Mesenchymal stem cell (in vitro differentiated cells and primary cell): ENCODE measurements at places on chromosomes 3 and 15.

DNA sequence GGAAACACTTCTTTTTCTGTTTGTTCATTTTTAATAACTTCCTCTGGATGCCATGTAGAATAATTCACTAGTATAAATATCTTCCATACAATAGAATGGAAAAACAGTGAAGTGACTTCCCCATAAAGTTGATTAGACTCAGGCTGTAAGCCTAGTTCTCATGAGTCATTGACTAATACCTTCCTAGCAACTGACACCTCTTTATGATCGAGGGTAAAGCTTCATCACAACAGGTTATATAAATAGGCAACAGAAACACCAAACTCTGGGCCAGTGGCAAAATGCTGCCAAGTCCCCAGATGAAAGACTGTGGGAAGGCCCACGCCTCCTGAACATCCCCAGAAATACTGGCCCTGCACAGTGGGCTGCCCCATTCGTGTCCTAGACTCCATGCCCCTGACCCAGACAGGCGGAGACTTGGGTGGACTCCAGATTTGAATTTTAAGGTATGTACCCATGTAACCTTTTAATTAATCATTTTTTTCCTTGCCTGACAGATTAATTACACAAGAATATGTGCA, 71.3 kb upstream of the TBC1D23 start:
- no peak for DNase-seq

DNA sequence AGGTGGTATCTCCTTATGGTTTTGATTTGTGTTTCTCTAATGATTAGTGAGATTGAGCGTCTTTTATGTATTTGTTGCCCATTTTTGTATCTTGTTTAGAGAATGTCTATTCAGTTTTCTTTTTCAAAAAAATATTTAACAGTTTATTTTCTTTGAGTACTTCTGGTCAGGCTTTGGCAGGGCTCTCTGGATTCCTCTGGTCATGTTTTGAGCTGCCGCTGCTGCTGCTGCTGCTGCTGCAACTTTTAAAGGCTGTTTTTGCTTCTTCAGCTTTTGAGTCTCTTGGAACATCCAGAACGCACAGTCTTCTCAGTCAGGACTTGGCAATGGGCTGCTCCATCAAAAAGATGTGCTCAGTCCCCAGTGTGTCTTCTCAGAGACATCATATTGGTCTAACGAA, 40.1 kb downstream of the REC114 start:
- DNase-seq: no peak

DNA sequence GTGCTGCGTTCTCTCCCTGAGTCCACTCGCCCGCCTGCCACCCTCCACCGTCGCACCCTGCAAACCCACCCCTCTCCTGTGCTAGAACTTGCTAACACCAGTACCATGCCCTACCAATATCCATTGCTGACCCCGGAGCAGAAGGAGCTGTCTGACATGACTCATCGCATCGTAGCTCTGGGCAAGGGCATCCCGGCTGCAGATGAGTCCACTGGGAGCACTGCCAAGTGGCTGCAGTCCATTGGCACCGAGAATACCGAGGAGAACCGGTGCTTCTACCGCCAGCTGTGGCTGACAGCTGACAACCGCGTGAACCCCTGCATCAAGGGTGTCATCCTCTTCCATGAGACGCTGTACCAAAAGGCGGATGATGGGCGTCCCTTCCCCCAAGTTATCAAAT, 4.9 kb upstream of the ALAS1 start:
- DNase-seq: peak; percentile 31

DNA sequence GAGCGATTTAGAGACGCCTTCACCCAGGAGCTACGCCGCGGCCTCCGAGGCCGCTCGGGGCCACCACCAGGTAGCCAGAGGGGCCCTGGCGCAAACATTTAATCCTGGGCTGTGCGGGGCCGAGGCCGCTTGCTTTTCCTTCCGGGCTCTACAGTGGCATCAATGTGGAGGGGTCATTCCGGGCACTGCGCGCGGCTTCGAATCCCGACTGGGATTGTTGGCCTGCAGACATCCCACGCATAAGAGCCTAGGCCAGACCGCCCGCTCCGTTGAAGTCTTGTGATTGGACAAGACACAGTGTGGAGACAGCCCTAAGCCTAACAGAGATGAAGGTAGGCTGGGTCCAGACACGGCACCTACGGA, 568 bp upstream of the NCBP2 start:
- DNase-seq: peak; percentile 27

GRCh38 chr15:69590201-69590710, 137.6 kb downstream of the RPLP1 start:
- no peak for DNase-seq

DNA sequence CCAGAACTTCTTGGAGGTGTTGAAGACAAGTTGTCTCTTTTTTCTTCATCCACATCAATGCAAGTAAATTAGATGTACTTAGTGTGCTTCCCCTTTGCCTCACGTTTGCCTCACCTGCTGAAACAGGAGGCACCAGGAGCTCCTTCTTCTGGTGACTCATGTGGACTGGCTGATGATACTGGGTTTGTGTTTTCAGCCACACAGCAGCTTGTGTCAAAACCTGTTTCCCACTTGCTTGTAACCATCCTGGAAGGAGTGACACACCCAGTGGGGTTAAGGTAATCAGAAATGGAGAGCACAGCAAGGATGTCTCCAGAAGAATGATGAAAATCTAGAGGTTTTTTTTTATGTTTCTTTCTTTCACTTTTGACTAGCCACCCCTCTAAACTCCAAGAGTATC, 143.3 kb upstream of the RBMS3 start:
- no peak for DNase-seq

DNA sequence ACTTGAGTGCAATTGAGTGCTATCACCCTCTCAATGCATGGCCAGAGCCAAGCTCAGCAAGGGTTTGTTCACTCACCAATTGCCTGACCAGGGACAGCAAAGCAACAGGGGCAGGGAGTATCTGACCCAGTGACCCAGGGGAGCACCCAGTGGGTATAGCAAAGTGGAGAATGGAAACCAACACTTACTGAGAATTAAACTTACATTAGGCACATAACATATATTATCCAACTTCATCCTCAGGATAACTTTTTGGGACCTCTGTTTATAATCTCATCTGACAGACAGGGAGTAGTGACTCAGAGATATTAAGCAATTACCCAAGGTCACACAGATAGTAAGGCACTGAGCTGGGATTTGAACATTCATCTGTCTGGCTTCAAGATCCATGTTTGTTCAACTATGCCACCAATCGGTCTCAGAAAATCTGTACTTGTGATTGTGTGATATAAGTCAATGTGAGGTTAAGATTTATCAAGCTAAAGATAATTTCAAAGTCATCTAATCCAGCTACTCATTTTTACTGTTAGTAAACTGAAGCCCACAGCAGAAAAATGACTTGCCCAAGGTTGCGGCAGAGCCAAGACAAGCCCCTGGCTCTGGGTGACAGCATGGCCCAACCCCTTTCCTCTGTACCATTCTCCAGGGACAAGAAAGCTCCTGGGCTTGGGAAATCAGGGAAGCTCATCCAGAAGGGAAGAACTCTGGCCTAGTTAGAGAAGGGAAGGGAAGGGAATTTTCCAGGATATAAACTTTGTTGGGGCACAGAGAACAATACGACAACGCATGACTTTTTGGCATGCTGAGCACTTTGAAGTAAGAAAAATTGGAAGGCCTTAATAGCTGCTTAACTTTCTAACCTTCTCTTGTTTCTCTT, 138.0 kb upstream of the SMAD3 start:
- peak; percentile 69 for DNase-seq

- peak; percentile 71 for DNase-seq
These were observed 91.1 kb upstream of the IL12A start for GRCh38 chr3:159897331-159898075.

DNA sequence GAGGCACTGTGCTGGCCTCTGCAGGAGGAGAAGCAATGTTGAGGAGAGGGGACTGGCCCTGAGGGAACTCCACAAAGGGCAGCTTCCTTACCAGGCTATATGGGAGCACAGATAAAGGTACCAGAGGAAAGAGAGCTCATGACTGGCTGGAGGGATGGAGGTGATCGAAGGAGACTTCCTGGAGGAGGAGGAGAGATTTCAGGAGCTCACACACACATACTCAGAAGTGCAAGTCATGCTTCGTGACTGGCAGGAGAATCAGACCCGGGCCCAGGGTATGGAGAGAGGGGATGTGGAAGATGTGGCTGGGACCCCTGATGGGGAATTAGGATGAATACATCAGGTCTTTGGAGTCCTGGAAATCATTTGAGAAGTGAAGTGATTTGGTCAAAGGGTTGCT, 85.4 kb downstream of the ABHD5 start:
- no peak for DNase-seq

GRCh38 chr3:123547881-123548519, 36.9 kb downstream of the HACD2 start:
- no peak for DNase-seq

DNA sequence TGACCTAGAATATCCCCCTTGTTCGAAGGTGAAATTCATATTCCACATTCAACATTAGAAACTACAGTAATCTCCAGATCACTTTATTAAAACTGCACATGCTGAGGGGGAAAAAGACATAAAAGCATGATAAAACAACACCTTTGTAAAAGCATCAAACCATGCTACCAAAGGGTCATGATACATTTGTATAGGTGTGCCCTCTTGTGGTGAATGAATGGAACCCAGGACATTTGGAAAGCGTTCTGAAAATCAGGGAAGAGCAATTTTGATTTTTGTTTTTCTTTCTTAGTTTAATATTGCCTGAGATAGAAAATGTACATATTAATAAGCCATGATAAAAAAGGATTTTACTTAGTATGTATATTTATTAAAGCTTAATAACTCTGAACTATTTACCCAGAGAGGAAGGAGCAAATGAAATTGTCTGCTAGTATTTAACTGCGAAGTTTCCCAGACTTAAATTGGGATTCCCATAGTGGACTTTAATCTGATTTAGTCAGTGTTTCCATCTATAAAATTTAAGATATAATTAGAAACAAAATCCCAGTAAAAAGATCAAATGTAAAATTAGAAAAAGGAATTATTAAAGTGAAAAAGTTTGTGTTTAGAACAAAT, 105.8 kb upstream of the ARL6 start:
- peak; percentile 16 for DNase-seq

DNA sequence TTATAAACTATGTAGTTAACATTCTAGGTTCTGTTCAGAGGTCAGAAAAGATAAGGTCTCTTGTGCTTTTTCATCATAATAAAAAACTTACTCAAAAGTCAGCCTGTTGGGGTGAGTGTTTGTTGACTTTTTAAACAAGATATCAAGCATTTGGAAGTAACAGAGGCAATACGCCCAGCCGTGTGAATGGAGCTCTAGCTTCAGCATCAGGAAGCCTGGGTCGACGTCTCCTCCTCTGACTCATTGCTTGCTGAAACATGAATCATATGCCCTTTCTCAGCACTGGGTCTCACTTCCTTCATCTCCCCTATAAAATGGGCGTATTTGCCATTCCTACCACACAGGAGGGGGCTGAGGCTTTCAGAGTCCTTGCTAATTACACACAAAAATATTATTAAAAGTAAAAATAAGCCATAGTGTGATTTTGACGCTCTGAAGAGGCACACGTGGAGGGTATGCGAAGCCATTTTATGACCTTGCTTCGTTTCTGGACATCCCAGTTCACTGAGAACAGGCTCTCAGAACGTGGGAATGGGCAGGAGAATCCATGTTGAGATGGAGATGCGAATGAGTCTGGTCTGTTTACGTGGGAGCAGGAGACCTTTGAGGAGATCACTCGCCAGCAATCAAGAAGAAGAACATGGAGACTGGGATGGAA, 220.8 kb upstream of the TPRG1 start:
- DNase-seq: peak; percentile 97

DNA sequence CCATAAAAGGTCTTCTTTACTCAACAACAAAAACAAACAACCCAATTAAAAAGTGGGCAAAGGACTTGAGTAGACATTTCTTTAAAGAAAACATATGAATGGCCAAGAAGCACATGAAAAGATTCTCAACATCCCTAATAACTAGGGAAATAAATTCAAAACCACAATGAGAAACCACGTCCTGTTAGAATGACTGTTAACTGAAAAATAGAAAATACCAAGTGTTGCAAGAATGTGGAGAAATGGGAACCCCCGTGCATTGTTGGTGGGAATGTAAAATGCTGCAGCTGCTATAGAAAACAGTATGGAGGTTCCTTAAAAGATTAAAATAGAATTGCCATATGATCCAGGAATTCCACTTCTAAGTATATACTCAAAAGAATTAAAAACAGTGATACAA, 34.8 kb downstream of the NMNAT3 start:
- DNase-seq: no peak

DNA sequence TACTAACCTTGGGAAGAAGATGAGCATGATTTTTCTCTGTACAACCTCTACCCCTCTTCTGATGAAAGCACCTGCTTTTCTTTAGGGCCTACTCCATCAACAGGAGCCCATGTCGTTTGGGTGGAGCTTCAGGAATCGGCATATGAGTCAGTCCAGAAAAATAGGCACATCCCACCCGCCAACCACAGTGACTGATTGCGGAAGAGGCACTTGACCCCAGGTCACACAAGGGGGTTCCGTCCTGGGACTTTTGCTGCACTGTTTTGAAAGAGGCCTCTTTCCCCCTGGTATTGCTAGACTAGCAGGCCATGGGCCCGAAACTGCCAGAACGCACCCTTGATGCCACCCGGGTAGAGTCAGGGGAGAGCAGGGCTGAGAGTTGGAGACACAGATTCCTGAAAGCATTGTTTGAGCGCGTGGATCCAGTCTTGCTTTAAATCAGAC, 19.3 kb upstream of the NRROS start:
- peak; percentile 94 for DNase-seq

DNA sequence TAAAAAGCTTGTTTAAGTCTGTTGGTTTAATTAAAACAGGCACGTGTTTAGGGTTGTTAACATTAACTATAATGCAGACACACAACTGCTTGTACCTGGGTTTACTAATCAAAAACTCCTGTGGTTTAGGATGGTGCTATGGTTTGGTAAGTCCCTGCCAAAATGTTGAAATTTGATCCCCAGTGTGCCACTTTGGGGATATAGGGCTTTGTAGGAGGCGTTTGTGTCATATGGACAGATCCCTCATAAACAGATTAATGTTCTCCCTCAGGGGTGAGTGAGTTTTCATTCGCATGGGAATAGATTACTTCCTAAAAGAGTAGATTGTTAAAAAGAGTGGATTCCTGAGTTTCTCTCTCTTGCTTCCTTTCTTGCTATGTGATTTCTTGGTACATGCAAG, 18.7 kb upstream of the GK5 start:
- no peak for DNase-seq

DNA sequence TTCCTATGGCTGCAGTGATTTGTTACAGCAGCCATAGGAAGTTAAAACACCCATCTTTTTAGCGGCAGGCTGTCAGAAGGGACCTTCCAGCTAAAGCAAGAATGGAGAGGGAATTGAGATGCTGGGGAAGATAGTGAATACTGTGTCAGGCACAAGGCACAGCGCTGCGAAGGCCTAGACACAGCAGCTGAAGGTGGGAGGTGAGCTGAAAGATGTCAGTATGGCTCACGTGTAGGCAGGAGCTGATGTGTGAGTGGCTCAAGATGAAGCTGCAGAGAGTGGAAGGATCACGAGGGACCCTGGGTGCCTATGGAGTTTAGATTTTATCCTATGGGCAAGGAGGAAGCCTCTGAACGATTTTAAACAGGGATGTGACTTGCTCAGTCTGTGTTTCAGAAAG, 44.3 kb downstream of the NMNAT3 start:
- DNase-seq: no peak

DNA sequence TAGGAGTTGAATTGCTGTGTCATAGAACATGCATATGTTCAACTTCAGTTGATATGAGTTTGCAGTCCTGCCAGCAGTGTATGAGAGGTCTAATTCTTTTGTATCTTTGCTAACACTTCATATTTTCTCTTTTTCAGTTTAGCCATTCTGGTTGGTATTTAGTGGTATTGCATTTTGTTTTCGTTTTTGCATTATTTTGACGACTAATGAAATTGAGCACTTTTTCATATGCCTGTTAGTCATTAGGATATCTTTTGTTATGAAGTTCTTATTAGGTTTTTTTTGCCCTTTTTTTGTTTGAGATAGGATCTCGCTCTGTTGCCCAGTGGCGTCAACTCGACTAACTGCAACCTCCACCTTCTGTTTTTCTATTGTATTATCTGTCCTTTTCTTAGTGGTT, 9.2 kb downstream of the TRIP4 start:
- DNase-seq: no peak
